Liver (tissue), 10 donors: ENCODE measurements at places on chromosomes 4 and X.

DNA sequence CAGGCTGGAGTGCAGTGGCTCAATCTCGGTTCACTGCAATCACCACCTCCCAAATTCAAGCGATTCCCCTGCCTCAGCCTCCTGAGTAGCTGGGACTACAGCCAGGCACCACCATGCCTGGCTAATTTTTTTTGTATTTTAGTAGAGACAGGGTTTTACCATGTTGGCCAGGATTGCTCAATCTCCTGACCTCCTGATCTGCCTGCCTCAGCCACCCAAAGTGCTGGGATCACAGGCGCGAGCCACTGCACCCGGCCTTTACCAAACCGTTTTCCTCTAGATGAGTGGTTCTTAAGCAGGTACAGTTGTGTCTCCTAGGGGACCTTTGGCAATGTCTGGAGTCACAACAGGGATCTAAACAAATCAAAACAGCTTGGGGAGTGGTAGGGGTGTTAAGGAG is 11.6 kb downstream of the AMELX start:
- DNase-seq = no peak

GRCh38 chrX:74540635-74541249 is 73.7 kb downstream of the RLIM start:
- DNase-seq = no peak

DNA sequence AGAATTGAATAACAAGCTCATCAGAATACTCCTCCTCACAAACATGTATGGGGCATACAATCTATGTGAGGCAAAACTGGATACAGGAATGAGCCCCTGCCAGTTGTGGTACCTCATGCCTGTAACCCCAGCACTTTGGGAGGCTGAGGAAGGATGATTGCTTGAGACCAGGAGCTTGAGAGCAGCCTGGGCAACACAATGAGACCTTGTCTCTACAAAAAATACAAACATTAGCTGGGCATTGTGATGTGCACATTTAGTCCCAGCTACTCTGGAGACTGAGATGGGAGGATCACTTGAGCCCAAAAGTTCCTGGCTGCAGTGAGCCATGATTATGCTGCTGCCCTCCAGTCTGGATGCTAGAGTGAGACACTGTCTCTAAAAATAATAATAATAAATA is 611.0 kb downstream of the NLGN4X start:
- DNase-seq = no peak

DNA sequence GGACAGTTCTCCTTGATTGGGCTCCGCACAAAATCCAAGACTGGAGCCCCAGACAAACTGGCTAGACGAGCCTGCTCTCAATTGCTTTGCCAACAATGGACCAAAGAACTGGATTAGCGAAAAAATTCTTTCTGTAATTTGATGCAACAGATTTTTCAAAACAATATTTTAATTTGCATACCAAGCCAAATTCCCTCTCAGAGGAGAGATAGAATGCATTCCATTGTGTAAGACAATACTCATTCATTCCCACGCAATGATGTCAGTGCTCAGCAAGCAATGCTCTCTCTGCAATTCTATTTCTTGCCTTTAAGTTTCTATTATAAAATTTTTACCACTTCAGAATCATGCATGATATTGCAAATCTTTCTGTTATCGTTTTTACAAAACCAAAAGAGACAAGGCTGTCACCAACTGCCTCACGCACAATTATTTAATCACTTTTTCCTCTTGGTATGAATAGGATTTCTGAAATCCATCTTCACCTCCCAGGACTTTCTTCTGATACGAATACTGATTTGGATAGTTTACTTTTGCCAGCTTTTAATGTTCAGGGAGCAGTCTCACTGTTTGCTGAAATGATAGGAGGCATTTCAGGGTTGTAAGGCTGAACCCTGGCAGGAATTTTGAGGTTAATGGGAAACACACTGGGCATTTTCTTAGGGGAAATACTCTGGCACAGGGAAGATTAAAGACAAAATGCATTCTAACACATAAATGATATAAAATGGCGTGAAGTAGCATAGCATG is 46.1 kb upstream of the HCCS start:
- DNase-seq = no peak

DNA sequence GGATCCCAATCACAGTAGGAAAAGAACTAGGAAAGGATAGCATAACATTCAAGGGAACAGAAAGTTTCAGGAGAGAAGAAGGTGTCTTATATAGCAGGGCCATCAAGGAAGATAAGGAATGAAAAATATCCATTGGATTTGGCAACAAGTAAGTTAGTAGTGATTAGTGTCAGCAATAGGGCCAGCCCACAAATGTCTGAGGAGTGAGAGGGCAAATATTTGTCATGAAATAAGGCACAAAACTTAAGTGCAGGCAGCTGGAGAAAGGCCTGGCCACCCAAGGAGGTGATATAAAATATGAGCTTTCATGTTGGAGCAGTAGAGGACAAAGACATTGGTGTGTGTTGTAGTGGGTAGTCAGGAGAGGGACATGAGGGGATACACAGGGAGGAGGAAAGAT is 132.1 kb downstream of the COL4A6 start:
- DNase-seq = no peak

DNA sequence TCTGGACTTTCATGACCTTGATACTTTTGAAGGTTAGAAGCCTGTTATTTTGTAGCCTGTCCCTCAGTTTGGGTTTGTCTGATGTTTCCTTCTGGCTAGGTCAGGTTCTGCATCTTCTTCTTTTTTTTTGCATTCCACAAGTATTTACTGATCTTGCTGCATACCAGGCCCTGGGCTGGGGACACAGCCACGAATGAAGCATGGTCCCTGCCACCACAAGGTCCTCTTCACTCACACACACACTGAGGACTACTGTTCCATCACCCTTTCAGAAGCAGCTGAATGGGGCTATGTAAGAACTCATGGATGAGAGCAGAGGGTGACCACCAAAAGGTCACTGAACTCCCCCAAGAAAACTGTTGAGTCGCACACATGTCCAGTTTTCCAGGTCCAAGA is 39.2 kb downstream of the USP11 start:
- DNase-seq = no peak

GRCh38 chr4:33411182-33411581 is 2691.0 kb downstream of the PCDH7 start:
- DNase-seq = no peak

DNA sequence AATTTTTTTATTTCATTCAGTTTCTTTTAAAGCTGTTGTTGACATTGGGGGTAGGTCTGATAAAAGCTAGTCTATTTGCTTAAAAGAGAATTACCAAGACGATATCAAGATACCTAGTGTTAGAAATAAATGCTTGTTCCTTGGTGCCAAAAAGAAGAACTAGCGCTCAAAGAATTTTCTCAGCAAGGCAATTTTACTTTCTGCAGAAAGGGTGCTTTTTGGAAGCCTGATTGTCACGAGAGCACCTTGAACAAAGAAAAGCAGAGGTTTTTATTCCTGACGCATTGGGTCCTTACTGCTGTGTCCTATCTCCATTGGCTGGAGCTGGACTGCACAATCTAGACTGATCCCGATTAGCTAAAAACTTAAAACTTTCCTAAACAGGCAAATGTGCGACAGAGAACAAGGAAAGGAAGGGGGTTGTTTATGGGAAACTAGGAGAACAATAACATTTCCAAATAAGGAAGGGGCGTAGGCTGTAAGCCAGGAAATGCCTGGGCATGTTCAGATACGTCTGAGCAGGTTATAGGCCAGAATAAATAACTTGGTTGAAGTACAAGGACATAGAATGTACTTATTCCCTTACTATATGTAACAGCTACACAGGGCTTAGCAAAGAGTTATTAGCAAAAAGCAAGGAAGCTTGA is 50.3 kb upstream of the STPG2 start:
- no peak for DNase-seq

DNA sequence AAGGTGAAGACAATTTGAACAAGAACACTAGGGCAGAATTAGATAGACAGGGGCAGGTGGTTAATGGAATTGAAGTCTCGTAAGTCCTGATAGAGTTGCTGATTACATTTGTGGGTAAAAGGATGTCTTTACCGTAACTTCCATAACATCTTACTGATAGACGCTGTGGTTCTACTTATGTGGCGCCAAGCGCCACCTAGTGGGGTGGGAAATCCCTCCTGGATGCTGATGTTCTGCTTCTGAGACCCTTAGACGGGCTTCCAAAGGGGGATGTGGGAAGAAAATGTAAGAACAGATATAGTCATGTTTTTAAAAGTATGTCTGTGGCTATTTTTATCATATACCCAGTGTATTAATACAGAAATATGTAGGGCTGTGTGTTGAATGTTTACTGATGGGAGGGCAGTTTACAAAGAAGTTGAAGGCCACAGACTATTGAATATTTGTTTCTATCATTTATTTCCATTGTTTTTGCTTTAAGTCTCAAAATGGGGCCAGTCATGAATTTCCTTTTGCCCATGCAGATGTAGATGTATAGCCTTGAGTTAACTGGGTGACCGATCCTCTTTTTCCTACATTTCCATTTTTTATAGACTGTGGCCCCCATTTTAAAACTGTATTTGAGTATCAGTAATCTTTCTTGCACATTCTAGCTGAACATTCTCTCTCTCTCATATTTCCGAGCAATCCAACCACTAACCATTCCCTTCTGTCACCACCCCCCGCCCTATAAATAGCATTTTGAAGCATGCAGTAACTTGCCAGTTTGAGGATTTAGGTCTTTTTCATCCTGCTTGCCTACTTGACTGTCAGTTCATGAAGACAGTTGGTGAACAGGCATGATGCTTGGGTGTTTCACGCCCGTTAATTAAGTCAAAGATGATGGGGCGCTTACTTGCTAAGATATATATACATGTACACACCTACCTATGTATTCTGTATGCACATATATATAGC is 12.1 kb upstream of the TLR8 start:
- DNase-seq = peak; percentile 32

- DNase-seq = no peak
These were observed 244 bp downstream of the EIF2S3 start for GRCh38 chrX:24055043-24055356.

GRCh38 chr4:182808673-182809416 is 108.3 kb downstream of the DCTD start:
- DNase-seq = no peak

DNA sequence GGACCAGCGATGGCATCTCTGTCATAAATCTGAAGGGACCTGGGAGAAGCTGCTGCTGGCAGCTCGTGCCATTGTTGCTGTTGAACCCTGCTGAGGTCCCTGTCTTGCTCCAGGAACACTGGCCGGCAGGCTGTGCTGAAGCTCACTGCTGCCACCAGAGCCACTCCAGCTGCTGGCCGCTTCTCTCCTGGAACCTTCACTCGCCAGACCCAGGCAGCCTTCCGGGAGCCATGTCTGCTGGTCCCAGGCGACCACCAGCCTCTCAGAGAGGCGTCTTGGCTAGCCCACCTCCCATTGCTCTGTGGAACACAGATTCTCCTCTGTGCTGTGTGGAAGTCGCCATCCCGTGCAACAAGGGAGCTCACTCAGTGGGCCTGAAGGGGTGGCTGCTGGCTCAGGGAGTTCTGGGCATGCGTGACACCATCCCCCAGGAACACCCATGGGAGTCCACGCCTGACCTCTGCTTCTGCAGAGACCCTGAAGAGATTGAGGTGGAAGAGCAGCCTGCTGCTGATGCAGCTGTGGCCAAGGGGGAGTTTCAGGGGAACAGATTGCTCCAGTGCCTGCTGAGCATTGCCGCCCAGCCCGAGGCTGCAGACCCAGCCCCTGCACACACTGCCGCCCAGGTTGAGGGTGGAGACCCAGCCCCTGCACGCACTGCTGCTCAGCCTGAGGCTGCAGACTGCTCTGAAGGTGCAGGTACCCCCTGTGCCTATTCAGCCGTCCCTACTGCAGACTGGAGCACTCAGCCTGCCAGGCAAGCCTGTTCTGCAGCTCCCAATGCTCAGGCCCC is 33.1 kb upstream of the CYP4V2 start:
- DNase-seq = no peak

GRCh38 chrX:147749308-147749707 is 162.4 kb upstream of the FMR1 start:
- no peak for DNase-seq

GRCh38 chr4:1215141-1216075 is 33.5 kb downstream of the CTBP1 start:
- no peak for DNase-seq

DNA sequence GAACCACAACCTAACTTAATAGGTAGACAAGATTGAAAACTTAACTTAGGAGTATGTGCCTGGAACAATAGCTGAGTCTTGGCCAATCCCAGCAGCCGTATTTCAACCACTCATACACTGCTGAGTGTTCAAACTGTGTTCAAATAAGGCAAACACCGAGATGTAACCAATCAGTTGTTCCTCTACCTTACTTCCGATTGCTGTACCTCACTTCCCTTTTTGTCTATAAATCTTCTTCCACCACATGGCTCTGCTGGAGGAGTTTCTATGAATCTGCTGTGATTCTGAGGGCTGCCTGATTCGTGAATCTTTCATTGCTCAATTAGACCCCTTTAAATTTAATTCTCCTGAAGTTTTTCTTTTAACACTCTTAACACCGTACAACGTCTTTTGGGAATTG is 108.0 kb downstream of the ANAPC4 start:
- no peak for DNase-seq

GRCh38 chrX:3348191-3348590 is 1.7 kb upstream of the MXRA5 start:
- DNase-seq = no peak

- DNase-seq = peak; percentile 54
These were observed 316.7 kb upstream of the IGFBP7 start for GRCh38 chr4:57426779-57427395.
